ENCODE measurements at places on chromosomes 1 and 21.

GRCh38 chr1:11245904-11246719 is 16.2 kb downstream of the MTOR start:
- no peak for DNase-seq

DNA sequence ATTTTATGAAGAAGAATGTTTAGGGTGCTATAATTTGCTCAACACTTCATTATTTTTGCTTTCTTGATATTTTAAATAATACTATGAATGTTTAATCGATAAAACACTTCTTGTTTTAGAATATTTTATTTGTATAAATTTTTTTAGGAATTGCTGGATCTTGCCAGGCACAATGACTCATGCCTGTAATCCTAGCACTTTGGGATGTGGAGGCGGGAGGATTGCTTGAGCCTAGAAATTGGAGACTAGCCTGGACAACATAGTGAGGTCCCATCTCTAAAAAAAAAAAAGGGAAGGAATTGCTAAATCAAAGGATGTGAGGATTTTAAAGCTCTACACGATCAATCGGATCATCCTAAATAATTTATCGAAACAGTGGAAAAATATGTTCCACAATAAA is 17.6 kb downstream of the RNF11 start:
- DNase-seq, result no peak

DNA sequence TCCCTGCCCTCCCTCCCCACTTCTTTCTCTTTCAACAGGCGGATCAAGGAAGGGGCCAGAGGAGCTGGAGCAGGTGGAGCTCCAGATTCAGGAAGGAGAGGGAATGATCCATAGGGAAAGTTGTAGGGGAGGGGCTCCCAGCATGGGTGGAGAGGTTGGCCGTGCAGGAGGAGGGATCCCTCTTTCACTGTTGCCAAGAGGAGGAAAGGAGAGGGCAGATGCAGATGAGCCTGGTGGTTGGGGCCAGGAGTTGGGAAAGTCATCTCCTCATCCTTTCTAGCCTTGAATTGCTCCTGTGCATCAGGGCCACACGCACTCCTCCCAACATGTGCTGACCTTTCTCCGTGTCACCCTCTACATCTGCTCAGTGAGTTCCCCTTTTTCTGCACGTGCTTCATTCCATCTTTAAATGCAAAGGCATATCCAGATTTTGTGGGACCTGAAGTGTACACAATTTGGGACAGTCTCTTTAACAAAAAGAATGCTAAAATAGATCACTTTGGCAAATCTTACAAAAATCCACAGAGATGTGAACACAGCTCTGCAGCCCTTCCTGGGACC is 32.4 kb downstream of the ZBTB18 start:
- no peak for DNase-seq

GRCh38 chr21:34625030-34625593 is 10.2 kb upstream of the RCAN1 start:
- DNase-seq, result no peak

- DNase-seq, result no peak
Measured at GRCh38 chr21:38486706-38487105, 11.6 kb downstream of the ERG start.

GRCh38 chr1:185315445-185316071 is 1.5 kb downstream of the IVNS1ABP start:
- no peak for DNase-seq

GRCh38 chr1:195082183-195082582 is 1526.1 kb downstream of the KCNT2 start:
- DNase-seq, result no peak

- no peak for DNase-seq
Measured at GRCh38 chr21:36232641-36233040, 76.0 kb downstream of the DOP1B start.

GRCh38 chr1:23810818-23811540 is 10.4 kb upstream of the GALE start:
- DNase-seq, result no peak

GRCh38 chr1:116686723-116687352 is 19.3 kb upstream of the IGSF3 start:
- DNase-seq, result no peak

DNA sequence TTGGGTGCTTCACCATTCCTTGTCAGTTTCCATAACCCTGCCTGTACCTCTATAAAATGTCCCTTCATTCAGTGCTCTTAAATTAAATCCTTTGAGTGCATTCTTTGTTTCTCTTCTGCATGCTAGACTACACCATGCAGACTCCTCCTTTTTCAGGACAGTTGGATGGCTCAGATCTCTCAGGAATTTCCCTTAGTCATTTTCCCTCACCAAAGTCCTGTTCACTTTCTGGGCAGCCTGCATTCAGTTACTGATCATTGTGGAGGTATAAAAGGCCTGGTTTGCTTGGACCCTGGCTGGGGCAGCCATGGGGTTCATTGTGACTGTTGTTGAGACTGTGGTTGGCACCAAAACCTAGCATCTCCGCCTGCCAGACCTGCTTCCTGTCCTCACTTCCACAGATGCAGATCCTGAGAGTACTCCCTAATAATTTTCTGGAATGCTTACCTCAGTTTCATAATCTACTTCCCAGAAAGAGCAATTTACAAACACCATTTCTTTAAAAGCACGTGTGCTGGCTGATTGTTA is 88.4 kb downstream of the PDE4B start:
- no peak for DNase-seq

DNA sequence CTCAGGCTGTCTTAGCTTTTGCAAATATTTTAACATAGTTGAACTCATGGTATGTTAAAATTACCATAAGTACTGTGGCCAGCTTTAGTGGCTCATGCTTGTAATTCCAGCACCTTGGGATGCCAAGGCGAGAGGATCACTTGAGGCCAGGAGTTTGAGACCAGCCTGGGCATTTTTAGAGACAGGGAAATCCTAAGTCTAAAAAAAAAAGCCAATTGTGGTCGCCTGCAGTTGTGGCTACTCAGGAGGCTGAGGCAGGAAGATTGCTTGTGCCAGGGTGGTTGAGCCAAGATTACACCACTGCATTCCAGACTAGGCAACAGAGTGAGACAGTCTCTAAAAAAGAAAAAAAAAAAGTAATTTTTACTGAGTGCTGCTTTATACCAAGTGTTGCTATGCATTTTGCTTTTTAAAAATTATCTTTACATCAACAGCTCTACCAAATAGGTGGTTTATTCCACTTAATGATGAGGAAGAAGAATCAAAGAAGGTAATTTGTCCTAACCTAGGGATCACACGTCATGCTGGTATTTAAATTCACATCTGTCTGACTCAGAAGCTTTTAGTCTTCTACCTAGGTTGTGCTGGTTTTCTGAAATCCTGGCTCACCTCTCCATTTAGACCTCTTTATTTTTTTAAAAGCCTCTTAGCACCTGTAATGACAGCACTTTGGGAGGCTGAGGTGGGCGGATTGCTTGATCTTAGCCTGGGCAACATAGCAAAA is 16.8 kb downstream of the PPP1R12B start:
- no peak for DNase-seq

DNA sequence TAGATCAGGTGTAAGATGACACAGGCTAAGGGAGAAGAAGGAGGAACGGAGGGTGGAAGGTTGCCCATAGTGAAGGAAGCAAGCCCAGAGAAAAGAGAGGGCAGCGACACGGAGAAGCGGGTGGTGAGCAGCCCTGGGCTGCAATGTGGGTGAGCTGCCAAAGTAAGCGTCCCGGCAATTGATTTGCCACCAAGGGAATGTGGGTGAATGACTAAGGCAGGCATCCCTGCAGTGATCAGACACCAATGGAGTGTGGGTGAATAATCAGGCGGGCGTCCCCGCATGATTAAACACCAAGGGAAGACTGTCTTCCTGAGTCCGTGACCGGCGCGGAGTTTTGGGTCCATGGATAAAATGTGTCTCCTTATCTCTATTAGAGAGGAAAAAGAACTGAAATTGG is 79.6 kb downstream of the UCHL5 start:
- DNase-seq, result no peak

DNA sequence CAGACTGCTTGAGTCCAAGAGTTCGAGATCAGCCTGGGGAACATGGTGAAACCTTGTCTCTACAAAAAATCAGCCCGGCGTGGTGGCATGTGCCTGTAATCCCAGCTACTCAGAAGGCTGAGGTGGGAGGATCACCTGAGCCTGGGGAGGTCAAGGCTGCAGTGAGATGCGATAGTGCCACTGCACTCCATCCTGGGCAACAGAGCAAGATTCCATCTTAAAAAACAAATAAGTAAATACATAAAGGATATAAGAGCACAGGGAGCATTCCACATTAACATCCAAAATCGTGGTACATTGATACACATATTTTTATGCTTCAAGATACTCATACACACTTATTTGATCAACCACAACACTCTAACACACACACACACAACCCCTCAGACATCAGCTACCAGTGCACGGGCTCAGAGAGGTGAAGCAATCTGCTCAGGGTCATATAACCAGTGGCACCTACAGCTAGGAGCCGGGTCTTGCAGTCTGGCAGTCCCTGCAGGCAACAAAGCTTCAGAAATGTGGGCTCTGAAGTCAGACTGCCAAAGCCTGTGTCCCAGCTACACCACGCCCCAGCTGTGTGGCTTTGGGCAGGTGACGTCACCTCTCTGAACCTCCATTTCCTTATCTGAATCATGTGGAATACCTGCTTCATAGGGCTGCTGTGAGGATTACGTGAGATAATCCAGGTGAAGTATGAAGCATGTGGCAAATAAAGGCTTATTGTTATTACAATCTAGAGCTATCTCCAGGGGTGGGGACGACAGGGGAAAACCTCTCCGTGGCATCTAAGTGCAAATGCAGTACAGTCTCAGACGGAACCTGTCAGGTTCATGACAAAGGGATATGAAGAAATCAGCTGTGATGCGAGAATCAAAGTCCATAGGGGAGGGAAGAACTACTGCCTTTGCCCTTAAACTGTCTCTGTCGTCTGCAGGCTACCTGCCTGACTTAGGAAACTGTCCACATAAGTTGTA is 4.8 kb upstream of the CRYBG2 start:
- no peak for DNase-seq

DNA sequence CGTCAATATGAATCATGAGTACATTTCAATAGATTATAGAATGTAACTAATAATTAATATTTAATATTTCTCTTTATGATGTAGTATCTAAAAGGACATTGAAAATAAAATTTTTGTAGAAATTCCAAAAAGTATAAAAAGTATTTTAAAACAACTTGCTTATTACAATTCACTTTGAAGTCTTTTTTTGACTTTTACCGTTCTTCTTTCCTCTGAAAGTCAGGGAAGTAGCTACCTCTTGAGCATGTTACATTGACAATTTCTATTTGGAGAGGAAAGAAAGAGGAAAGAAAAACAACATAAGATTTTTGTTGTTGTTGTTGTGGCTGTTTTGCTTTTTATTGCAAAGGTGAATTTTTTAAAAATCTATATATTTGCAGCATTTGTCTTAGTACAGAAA is 1.3 kb downstream of the PTPRC start:
- DNase-seq, result no peak

DNA sequence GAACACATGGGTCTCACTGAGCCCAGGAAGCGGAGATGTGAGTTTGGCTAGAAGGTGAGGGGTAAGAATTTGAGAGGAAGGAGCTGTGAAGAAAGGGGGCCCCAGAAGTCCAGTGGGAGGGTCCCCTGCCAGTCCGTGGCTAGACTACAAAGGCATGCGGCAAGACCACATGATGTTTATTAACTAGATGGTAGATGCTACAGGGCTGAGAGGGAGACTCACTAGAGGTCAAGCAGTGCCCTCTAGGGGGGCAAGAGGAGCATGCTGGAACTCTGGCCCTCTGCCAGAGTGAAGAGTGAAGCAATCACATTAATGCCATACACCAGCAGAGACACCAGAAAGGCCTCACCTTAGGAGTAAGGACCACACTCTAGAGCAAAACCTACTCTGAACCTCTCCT is 12.2 kb downstream of the KIAA0319L start:
- no peak for DNase-seq

DNA sequence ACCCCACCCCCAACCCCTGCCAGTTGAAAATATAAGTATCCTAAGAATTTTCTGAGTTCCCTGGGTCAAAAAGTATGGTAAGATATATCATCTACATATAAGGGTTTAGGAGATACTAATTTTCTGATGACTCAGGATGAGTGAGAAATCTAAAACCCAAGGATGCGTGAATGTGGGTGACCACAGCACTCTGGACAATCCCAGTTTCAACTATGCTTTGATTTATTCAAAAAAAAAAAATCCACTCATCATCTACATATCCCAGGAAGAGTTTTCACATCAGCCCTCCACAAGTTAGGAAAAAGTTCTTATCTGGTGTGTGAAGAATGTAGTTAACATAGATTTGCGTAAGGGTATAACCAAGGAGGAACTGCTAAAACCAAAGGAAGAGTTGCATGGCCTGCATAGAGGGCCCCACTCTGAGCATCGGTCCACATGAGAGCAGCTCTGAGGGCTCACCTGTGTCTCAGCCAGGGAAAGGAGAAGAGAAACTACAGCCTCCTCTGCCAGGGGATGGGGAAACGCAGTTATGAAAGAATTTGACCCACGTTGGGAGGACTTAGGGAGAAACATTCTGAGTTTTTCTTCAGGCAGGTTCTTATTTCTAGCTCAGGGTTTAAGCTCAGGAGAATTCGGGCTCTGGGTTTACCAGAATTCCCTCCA is 18.8 kb downstream of the LAMB3 start:
- DNase-seq, result no peak

DNA sequence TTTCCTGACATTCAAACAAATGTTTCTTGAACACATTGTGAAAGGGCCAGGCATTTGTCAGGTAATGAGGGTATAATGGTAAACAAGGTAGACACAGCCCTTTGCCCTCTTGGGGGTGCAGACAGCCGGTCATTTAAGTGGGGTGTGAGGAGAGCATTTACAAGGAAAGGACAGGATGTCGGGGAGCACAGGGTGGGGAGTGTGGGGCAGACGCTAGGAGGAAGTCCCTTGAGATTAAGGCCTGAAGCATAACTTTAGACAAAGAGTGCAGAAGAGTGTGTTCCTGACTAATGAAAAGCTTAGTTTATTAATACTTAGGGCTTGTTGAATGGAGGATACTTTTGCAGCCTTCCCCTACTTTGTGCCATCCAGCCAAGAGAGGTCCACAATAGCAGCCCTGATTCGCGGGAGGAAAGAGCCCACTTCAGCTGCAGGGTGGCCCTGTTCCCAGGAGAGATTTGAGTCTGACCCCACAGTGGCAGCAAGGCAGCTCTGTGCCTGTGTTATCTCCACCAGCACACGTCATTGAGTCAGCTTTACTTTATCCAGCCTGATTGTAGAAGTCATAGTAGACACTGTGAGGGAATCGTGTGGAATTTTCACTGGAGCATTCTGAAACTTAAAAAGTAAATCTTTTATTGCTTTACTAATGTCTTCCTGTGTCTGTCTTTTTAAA is 35.1 kb downstream of the MPZL1 start:
- no peak for DNase-seq

DNA sequence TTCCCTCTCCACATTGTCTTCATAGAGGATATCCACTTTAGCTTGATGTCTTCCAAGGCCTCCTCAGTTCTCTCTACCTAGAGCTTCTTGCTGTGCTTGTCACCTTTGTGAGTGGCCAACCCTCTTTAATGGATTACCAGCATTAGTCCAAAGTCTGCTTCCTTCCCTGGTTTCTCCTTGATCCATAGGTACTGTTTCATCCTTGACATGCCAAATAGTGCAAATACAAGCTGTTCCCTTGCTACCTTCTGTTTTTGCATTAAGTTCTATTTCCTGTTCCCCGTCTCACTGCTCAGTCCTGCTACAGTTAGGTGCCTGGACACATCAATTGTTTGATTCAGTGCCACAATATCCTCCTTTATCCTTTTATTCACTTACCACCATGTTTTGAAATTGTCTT is 19.2 kb downstream of the MAST2 start:
- no peak for DNase-seq
